ENCODE measurements at places on chromosomes 12 and 14.

GRCh38 chr14:86464341-86464740 is 934.4 kb downstream of the FLRT2 start:
- no peak for DNase-seq

DNA sequence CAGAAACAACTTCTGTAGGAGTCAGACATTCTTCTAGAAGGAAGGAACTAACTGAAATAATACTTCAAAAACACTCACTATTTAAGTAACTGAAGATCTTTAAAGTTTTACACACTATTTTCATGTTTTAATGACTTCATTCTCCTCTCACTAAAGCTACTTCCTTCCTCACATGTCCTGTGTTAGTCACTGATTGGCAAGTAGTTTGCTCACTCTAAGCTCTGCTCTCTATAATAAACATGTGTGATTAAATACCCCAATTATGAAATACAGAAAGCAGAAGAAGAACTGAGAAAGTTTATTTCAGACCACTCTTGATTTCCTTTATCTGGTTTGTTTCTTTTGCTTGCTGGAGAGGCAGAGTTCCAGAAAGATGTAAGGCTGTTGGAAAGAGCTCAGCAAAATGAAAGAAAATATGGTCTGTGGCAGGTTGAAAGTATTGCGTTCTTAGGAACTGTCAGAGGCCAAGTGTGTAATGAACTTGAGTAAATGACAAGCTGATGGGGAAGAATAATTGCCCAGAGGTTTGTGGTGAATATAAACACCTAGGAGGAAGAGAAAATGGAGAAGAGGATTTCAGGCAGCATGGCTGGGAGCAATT is 522.0 kb upstream of the SEL1L start:
- no peak for DNase-seq

GRCh38 chr12:13105781-13106180 is 2.3 kb upstream of the GSG1 start:
- DNase-seq: no peak

DNA sequence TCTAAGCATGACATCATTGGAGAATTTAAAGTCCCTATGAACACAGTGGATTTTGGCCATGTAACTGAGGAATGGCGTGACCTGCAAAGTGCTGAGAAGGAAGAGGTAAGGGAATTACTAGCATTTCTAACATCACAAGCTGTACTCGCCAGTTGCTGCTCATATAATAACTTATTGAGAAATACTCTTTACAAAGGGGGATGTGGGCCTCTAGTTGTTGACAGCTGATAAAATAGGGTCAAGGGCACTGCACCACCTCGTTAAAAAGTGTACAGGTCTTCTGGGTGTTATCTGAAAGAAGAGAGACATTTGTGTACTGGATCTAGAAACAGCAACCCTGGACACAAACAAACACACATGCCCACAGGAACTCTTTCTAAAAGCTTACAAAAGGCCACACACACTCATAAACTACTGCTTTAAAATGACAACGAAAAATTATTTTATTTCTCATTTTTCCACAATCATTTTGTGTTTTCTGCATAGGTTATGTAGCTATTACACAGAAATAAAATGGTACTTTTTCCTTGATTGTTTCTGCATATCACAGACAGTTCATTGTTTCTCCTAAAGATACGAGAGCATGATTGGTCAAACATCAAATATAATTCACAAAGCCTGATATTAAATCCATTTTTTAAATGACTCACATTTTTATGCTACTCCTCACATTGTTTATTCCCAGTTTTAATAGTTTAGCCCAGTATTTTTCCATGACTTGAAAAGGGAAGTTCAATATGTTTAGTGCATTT is 391.1 kb downstream of the PAWR start:
- no peak for DNase-seq

DNA sequence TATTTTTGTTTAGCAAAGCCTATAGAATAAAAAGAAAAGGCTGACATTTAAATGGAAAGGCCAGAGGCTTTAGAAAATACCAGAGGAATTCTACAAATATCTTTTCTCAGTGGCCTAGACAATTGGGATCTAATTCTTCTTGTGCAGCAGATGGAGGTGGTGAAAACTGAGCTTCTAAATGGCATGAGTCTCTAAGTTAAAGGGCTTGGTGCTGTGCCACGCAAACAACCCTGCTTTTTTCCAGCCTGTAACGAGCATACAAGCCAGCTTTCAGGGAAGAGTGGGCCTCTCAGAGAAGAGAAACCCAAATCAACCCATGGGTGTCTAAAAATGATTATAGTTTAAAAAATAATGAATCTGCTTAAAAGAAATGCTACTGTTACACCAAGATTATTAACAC is 237.9 kb upstream of the NAV3 start:
- DNase-seq: no peak

GRCh38 chr12:32756476-32757066 is 874 bp upstream of the YARS2 start:
- no peak for DNase-seq

- no peak for DNase-seq
Measured at GRCh38 chr14:99231161-99231849, 40.7 kb downstream of the BCL11B start.

GRCh38 chr14:27389402-27389801 is 791.6 kb upstream of the NOVA1 start:
- DNase-seq: no peak

DNA sequence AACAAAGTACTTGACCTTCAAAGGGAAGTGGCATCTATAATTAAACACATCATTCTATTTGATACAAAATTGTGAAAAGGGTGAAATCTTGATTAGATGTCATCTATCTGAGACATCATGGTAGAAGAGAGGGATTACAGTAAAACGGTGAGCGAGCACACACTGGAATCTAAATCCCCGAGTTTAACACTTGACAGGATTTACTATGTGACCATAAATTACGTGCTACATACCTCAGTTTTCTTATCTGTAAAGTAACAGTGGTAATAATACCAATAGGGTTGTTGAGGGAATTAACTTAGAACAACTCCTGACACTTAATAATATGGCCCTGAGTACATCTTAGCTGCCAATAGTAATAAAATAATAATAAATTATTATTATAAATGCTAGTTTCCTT is 13.3 kb downstream of the USP44 start:
- no peak for DNase-seq

DNA sequence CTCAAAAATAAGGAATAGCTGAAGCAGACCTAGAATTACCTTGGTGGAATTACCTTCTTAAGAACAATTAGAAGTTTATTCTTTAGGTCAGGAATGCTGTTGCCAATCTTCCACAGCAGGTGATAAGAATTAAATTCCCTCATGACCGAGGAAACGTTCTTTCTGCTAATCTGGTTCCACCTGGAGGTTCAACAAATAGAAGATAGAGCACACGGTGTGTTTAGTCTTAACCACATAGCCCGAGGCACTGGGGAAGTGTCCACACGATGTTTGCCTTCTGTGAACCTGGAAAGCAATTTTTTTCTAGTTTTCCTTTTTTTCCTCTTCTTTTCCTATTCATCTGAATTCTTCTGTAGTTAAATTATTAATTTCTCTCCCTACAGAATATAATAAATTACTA is 906.9 kb downstream of the NRXN3 start:
- no peak for DNase-seq

DNA sequence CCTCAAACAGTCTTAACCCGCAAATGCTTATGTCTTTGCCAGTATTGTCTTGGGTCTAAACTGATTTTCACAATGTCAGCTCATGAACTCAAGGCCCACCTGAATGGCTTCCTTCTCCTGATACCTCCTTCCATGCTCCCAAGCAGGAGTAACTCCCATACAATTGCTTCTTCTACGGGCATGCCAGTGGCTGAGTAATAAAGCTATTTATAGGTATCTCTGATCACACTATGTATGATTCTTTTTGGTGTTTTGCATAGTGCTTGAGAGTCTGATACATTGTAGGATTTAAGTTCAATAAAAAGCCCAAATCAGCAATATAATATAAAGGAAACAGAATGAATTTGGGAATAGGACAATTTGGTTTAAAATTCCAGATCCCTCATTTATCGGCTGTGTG is 235.0 kb upstream of the DCN start:
- DNase-seq: no peak

- peak; percentile 34 for DNase-seq
Measured at GRCh38 chr12:91361864-91362263, 179.2 kb upstream of the DCN start.

- no peak for DNase-seq
Measured at GRCh38 chr12:129312048-129312447, 458.8 kb downstream of the GLT1D1 start.

DNA sequence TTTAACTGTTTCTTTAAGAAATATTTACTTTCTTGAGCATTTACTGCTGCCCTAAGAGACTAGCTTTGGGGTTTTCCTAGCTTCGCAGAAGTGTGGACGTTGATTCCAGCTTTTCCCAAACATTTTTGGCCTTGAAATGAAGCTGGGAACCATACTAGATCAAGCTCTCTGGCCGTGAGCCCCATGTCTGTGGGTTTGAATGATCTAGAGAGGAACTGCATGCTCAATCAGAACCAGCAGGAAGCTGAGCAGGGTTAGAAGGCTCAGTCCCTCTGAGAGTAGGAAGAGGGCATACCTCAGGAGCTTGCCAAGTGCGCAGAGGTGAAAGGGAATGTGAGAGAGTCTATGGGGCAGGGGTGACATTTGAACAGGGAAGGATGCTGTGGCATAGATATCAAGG is 292.1 kb downstream of the CACNA1C start:
- DNase-seq: no peak

GRCh38 chr14:103882503-103883262 is 35.3 kb upstream of the PPP1R13B start:
- DNase-seq: no peak

GRCh38 chr12:116400636-116401372 is 123.3 kb upstream of the MED13L start:
- DNase-seq: peak; percentile 14
